ENCODE measurements at places on chromosomes 6 and 20. TPM values are rescaled to one million over a fixed set of nuclear protein-coding genes. Genes with fewer than 3 reads are reported as not detected.

DNA sequence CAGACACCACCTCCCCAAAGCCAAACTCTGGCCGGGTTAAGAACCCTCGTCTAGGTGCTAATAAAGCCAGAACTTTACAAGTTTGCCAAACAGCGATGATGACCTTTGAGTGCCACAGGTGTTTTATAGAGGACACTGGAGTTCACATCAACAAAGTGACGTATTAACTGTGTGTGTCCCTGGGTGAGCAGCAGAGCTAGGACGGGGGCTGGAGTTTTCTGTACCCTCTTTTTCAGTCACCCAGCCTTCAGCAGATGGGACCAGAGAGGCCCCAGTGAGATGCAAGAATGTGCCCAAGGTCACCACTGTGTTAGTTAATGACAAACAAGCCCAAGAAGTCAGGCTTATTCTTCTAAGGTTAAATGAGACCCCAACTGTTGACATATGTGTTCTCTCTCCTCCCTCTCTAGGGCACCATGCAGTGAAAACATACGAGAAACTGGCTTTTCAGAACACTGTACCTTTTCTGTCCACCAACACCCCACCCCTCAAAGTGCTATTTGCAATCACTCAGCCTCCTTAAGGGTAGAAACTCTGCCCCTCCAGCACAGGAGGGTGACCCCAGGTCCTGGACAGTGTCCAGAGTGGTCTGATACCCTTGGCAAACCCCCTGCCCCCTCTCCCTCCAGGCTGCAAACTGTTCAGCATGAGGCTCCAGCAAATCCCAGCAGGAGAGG, 5.2 kb downstream of the SDC4 start:
- H3K27ac ChIP-seq = peak overlapping the region; percentile 86
- no peaks in the 10 kb centered on the region for H3K27me3 ChIP-seq
- peak overlapping the region; percentile 18 for H3K4me3 ChIP-seq
- peaks cover 6% of the 10 kb centered on the region for H3K36me3 ChIP-seq
- no peak for DNase-seq

DNA sequence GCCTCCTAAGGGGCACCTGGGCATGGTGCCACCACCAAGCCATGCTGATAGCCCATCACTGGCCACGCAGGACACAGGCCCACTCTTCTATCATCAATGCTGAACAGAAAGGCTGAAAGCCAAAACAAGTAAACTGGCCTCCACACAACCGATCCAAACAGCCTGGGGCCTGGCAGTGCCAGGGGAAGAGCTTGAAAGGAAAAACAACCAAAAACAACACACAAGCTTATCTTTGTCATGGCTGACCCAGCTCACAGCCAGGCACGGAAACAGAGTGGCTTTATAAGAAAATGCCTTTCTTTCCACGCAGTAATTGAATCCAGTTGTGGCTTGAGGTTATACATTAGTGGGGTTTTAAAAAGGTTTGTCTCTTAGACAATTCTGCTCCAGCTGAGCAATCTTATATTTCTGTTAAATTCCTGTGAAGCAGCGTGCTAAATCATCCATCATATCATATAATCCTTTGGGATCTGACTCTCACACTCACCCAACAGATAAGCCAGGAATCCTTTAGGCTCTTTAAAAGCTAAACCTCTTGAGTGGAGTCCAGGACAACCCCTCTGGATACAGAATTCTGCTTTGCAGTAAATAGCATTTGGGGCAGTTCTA, 65.4 kb upstream of the SLC22A16 start:
- H3K27ac ChIP-seq = peak overlapping the region; percentile 67
- no peaks in the 10 kb centered on the region for H3K27me3 ChIP-seq
- H3K4me3 ChIP-seq = no peak overlapping the region
- no peaks in the 10 kb centered on the region for H3K36me3 ChIP-seq

GRCh38 chr6:68032217-68032616, 602.9 kb upstream of the ADGRB3 start:
- H3K27ac ChIP-seq = no peak overlapping the region
- DNase-seq = no peak
- no peaks in the 10 kb centered on the region for H3K27me3 ChIP-seq
- no peak overlapping the region for H3K4me3 ChIP-seq
- no peaks in the 10 kb centered on the region for H3K36me3 ChIP-seq
- no peaks in the 10 kb centered on the region for H3K4me1 ChIP-seq

DNA sequence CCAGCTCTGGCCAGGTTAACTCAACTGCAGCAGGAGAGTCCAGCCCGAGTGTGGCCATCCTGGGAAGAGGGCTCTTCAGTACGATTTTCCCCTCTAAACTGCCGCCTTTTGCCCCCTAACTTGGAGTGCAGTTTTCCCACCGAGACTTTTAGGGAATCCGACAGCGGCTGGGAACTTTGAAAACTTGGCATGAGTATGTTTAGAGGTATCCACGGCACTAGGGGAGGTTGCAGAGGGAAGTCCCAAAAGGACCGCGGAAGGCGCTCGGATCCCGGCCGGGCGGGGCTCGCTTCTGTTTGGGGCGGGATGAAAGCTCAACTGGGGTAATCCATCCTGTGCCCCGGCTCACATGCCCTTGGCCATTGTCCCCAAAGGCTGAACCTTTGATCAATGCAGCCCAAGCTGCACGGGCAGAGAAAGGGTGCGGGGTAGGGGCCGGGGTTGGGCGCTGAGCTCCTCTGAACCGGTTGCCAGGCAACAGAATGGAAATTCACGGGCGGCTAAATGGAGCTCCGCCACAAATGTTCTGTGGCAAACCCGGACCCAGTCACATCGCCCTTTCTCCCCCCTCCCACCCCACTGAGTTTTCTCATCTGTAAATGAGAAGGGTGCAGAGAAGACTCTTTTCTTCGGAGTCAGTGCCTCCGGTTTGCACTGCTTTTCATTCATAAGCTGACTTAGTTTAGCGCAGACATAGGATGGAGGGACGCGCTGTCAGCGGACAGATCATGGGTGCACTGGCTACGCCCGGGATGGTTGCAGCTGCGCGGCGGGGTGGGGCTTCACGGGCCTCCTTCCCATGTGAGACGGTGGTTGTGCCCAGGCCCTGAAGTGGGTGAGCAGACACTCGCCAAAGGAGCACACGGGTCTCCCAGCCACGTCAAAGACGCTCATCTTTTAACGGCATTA, 2.3 kb downstream of the BMP6 start:
- peak overlapping the region; percentile 65 for H3K4me3 ChIP-seq
- H3K27me3 ChIP-seq = peaks cover 45% of the 10 kb centered on the region
- H3K36me3 ChIP-seq = no peaks in the 10 kb centered on the region
- H3K4me1 ChIP-seq = peaks cover 36% of the 10 kb centered on the region

Gene BPIFA1
- not detected for total RNA-seq

Gene CTAGE9
- total RNA-seq = not detected
